ENCODE measurements at places on chromosomes 13 and 19.
A peak's percentile ranks its signal among the peaks of the same experiment; 100 is the strongest.

DNA sequence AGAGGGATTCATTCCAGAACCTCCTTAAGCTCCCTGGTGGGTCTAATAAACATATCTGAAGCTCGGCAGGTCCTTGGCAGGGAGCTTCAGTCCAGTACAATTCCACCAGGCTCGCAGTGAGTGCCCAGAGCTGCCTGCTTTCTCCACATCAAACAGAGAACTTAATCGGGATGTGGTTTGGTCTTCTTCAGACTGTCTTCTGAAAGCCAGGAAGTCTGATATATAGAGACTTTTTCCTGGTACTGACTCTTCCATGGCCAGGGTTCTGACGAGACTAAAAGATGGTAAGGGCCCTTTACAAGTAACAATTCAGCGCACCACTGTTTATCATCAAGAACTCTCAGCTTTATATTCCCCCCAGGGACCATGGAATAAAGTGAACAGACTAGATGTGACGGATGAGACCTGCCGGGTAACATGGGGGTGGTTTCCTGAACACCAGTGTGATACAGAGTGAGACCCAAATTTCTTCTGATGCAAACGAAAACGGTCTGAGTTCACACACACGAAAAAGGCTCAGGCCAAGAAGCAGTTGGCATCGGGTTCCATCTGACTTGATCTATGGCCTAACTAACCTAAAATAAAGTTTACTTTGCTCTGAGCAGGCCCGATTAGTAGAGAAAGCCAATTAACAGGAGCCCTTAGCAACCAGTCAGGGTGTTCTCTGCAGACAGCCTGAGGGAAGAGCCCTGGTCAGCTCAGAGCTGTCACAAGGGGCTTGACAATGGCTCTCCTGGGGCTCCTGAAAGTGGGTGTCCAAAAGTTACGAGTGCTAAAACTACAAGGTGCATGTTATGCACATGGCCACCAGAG lies 29.0 kb downstream of the RANBP3 start:
- DNase-seq = no peak

GRCh38 chr13:71240911-71241310 lies 626.1 kb downstream of the DACH1 start:
- DNase-seq = no peak

GRCh38 chr13:28468023-28468915 lies 26.7 kb downstream of the FLT1 start:
- DNase-seq = no peak

GRCh38 chr19:38837656-38838121 lies 6.1 kb upstream of the ECH1 start:
- DNase-seq = no peak

DNA sequence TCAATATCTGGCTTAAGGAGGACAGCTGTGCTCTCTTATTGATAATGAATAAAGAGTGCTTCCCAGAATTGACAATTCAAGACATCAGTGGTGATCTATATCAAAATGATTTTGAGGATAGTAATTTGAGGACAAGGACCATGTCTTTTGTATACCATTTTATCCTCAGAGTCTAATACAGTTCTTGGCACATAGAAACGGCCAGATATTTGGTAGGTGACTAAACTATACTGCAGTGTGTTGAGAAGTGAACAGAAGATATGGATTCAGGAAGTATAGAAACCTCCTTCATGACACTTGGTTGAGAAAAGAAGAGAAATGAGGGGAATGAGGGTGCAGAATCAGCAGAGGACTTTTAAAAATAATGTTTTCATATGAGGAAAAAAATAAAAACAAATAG lies 16.1 kb upstream of the LMO7 start:
- DNase-seq = no peak

DNA sequence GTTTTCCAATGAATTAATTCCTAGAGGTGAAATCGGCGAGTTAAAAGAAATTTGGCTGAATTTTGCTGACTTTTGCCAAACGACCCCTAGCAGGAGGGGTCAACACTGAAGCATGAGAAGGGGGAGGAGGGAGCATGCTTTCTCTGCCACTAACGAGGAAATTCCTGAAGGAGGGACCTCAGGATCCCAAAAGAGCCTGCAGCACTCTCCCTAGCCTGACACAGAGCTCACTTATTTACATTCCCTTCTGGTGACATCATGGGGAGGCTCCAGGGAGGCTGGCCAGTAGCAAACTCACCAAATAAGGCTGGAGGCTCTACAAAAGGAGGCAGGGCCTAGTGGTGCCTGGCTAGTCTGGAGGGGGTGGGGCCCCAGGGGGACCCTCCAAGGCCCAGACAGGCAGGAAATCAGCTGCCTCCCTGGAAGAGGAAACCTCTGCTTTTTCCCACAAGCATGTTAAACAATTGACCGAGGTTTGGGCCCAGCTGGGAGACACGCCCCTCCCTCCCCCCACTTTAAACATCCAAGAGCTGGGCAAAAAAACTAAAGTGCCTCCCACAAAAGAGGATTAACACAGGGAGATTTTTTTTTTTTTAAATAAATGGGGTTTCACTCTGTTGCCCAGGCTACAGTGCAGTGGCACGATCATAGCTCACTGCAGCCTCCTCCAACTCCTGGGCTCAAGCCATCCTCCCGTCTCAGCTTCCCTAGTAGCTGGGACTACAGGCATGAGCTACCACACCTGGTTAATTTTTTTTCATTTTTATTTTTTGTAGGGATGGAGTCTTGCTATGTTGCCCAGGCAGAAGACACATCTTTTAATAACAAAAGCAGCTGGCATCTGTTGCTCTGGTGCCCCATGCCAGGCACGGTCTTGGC lies 2.1 kb downstream of the DAPK3 start:
- DNase-seq = no peak

DNA sequence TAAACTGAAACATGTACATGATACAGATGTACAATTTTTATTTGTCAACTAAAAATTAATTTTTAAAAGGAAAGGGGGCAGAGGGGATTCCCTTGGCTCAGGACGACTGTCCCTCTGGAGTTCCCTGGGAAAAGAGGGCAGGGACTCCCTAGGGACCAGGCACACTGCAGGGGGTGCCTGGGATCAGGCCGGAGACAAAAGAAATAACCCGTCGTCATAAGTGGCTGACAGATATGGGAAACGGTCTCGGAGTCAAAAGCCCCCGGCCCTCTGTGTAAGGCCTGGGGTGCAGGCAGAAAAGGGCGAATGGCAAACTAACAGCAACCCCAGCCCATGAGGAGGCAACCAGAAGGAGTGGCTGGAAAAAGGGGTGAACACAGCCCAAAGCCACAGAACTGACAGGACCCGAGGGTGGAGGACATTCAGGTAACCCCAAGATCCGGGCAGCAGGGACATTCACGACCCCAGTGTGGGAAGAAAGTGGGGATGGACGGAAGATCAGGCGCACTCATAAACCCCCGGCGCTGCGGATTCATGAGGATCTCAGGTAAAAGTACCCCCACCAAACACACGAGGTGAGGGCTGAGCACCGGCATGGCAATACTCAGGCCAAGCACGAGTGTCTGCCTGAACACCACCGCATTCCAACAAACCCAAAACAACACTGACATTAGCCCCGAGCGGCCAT lies 6.7 kb downstream of the MLLT1 start:
- no peak for DNase-seq

DNA sequence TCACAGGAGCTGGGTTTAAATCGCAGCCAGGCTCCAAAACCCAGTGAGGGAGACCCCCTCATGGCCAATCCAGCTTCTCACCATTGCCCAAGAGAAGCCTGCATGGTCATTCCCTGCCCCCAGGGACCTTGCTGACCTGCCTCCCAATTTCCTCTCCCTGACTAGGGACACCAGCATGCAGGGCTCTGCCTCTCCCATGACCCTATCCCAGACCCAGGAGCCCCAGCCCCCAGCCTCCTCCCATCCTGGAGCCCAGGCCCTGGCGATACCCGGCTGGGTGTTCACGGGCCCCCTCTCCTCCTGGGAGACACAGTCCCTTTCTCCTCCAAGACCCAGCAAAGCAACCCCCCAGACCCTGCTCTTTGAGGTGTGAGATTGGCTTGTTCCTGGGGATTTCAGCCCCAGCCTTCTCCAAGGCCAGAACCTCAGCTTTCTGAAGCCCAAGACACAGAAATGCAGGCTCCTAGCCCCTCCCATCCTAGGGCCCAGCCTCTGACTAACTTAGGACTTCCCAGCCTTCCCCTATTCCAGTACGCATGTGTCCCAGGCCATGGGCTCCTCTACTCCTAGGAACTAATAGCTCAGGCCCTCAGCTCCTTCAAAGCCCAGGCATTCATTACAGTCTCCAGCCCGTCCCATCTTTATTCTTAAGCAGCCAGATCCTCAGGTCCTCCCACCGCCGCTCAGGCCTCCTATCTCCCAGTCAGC lies 1.1 kb downstream of the GYS1 start:
- no peak for DNase-seq

- DNase-seq = no peak
These were observed 1230.7 kb downstream of the PCDH9 start for GRCh38 chr13:65999411-65999810.

DNA sequence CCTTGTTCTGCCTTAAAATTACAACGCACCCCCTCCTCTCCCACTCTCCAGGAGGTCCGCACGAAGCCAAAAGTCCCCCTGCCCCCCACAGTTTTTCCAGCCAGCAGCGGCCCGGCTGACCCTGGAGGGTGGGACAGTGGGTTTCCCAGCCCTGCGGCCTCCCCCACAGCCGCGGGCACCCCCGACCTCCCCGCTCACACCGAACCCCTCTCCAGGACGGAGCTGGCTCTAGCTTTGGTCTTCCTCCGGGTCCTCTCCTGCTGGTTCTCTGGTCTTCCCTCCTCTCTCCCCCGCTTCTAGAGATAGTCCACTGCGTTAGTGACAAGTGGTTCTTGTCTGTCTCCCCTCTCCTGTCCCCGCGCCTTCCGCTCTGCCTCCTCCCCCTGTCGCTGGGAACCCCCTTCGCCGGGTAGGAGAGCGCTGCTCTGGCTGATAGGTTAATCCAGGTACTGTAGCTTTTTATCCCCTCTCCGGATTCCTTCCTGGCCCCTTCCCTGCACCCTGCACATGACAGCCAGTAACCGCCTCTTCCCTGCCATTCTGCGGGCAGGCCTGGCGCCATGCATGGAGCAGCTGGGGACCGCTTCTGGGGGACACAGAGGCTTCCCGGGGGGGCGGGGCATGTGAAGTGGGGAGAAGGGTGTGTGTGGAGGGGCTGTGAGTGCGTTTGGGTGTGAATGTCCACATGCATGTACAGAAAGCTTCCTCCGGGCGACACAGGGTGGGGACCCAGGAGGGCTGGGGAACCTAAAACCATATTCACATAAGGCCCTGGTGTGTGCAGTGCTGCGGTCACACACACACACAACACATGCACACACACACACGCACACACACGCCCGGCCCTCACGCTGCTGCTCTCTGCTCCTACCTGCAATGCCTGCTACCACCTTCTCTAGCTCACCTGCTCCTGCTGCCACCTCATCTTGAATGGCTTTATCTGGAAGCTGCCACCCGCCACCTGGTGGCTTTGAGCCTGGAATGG lies 17.2 kb downstream of the PRR36 start:
- no peak for DNase-seq

- DNase-seq = no peak
These were observed 2.0 kb downstream of the CDC34 start for GRCh38 chr19:533364-534058.

DNA sequence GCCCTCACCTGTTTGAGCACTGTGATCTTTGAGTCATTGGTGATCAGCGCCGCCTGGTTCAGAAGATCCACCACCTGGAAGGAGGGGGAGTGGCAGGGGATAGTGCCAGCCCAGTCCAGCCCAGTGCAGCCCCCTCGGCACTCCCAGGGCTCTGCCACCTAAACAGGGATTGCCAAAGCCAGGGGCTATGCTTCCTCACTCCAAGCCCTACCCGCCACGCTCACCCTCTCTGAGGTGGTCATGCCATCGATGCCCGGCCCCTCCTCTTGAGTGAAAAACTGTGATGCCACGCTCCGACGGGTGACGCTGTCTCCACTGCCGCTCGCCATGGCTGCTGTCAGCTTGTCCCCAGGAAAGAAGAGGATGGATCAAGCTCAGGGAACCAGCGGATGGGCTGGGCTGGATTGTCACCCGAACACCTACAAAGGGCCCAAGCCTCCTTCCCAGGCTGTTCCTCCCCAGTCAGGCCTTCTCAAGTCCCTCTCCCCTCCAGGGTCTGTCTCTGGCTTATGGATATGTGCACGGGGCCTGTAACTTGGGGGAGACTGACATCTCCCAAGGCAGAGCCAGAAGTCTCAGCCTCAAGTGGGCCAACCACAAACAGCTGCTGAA lies 8.7 kb downstream of the SYMPK start:
- no peak for DNase-seq

GRCh38 chr13:66887088-66887487 lies 343.0 kb downstream of the PCDH9 start:
- peak; percentile 66 for DNase-seq

DNA sequence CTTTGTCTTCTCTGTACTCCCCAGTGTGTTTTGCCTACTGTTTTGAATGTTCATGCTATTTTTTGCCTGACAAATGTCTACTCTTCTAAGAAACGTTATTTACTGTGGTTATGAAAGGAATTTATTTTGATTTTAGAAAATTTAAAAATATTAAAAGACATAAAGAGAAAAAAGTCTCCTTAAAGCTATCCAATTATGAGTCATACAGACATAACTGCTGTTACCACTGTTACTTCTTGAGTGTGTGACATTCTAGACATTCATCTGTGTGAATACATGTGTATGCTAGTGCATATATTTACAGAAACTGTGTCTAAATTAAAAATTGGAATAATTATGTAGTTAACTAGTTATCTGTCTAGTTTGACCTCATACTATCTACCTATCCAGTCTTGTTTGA lies 187.6 kb upstream of the SGCG start:
- DNase-seq = no peak

DNA sequence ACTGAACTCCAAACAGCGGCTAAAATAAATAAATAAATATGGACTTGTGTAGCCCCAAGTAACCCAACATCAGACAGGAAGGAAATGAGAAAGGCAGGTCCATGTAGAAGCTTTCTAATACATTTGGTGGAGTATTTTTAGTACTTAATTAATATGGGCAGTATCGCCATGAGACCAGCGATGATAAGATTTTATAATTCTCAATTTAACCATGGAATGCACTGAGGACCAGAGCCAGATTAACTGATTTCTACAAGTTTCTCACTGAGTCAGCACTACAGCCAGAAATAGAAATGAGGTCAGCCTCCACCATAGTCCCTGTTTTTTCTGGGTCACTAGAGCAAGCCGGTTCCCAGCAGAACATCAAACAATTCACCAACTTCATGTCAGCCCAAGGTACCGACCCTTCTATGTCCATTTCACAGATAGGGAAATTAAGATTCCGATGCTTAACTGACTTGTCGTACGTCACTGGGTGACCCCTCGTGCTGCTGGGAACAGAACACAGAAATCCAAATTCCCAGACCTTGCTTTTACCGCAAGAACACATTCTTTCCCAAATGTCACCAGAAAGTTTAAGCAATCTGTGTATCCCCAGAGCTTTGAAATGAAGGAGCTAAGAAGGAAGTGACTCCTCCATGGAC lies 90.4 kb downstream of the COL4A1 start:
- DNase-seq = no peak
